ENCODE measurements at places on chromosomes 3 and 15.

- DNase-seq, result no peak
Observed at GRCh38 chr15:42080186-42080918, 14.0 kb downstream of the PLA2G4D start.

- DNase-seq, result no peak
Observed at GRCh38 chr15:95019907-95020306, 788.5 kb downstream of the MCTP2 start.

GRCh38 chr15:71526060-71526820 is 284.1 kb upstream of the NR2E3 start:
- peak; percentile 50 for DNase-seq

DNA sequence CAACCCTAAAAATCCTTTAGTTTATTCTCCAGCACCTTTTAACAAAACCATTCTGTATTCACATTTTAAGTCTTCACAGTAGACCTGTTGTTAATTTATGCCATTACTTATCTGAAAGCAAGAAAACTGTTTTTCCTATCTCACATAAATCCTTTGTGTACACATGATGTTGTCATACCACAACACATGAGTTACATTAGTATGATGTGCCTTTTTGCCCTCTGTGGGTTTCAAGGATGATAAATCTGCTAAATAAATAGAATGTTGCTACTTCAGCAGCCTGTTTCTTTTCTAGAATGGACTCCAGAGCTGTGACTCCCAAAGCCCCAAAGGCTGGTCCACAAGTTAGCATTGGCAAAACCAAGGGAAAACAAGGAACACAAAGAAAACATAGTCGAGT is 151.6 kb downstream of the SERPINI1 start:
- DNase-seq, result no peak

GRCh38 chr15:67834581-67835296 is 5.1 kb downstream of the RNU6-1 start:
- DNase-seq, result no peak

DNA sequence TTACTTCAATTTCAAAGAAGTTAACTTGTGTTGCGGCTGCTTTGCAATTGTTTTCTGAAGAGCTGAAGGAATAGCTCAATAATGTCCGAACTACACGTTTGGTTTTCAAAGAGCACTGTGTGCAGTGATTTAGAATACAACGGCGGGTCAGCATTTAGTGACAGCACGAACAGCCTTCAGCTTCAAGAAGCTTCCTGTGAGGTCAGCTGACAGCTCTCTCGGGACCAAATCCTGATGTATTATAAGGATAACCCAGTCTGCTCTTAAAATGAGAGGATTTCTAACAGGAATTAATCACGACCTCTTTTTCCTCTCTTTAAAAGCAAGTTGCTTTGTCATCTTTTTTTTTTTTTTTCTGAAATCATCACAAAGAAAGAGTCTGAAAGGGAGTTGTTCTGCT is 97.9 kb upstream of the UNC13C start:
- DNase-seq, result no peak

GRCh38 chr3:141316851-141317250 is 51.5 kb upstream of the ZBTB38 start:
- no peak for DNase-seq

DNA sequence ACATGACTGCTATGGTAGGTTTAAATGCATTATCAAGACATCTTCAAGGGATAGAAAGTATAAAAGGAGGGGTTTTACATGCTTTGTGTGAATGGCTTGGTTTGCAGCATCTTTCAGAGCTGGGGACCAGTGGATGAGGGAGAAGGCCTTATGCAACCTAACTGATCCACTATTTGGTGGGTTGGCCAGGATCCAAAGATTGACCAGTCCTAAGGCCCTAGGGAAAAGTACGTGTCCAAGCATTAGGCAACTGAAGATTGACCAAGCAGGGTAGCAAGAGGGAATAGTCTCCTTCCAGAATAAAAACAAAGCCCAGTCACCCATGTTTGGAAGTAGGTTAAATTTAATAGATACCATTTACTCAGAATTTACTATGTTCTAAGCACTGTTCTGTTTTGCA is 509.3 kb downstream of the EPHB1 start:
- DNase-seq, result no peak

DNA sequence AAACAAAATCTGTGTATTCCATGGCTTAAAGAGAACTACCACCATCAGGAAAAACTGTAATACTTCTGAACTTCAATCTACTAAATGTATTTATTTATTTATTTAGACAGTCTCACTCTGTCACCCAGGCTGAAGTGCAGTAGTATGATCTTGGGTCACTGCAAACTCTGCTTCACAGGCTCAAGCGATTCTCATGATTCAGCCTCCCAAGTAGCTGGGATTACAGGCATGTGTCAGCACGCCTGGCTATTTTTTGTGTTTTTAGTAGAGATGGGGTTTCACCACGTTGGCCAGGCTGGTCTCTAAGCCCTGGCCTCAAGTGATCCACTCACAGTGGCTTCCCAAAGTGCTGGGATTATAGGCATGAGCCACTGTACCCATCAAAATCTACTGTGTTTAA is 202.3 kb upstream of the POU1F1 start:
- no peak for DNase-seq

GRCh38 chr3:16671690-16672089 is 66.5 kb upstream of the DAZL start:
- no peak for DNase-seq

DNA sequence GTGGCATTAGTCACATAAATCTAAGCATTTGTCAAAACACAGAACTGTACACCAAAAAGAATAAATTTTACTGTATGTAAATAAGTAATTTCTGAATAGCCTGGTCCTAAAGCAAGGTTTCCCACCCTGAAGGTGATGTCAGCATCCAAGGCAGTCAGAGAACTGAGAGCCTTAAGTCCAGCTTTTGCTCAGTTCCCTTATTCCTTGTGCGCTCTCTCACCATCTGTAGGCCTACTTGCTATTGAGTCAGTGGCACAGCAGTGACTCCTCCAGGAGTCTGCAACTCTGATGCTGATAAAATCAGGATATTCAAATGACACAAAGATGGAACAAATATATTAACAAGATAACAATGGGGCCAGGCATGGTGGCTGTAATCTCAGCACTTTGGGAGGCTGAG is 22.3 kb downstream of the VPS39 start:
- DNase-seq, result no peak
